Activated T-cell treated with anti-CD3 and anti-CD28 coated beads for 4 hours (primary cell): ENCODE measurements at places on chromosomes 6 and 20.
A peak's percentile ranks its signal among the peaks of the same experiment; 100 is the strongest.

- no peak for DNase-seq
These were observed 96.0 kb upstream of the LOC128125822 start for GRCh38 chr6:63476302-63476701.

GRCh38 chr6:168333039-168333438 lies 13.5 kb upstream of the DACT2 start:
- DNase-seq, result no peak

- no peak for DNase-seq
These were observed 122.3 kb downstream of the JARID2 start for GRCh38 chr6:15368186-15368585.

GRCh38 chr20:62969179-62969760 lies 16.8 kb downstream of the SLC17A9 start:
- no peak for DNase-seq

DNA sequence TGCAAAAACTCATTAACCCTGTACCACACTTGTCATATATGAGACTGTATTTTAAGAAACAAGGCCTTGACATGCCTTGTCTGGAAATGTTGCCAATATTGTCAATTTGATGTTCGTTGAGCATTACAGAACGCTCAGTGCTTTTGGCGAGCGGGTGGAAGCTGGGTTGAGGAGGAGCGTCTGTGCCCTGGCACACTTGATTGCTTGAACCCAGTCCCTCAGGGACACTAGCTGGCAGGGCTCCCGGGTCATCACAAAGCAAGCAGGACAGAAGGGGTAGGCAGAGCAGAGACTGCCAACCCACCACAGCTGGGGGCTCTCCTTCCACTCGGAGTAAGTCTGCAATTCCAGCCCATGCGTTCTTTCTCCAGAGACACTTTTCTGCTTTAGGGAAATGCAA lies 286.3 kb downstream of the KHDC1L start:
- DNase-seq, result no peak

DNA sequence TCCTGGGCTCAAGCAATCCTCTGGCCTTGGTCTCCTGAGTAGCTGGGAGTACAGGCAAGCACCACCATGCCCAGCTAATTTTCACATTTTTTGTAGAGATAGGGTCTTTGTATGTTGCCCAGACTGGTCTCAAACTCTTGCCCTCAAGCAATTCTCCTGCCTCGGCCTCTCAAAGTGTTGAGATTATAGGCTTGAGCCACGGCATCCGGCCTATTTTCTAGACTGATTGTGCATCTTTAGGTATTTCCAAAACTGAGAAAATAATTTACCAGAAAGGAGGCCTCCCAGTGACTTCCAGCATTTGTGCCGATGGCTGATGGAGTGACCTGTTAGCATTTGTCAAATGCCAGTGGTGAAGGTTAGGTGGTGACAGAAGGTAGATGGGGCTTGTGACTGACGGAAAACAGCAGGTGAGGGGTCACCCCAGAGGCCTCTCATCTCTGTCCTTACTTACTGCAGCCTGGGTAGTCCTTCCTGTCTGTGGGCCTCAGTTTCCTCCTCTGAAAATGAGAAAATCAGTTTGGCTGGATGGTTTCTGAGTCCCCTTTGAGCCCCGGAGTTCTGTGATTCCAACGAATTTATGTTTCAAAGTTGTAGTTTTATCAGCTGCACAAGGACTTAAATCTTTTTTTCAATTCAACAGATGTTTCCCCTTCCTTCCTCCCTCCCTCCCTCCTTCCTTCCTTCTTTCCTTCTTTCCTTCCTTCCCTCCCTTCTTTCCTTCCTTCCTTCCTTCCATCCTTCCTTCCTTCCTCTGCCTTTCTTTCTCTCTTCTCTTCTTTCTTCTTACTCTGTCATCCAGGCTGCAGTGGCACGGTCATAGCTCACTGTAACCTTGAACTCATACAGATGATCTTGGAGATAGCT lies 53.5 kb downstream of the TGM2 start:
- DNase-seq, result no peak

GRCh38 chr20:41627001-41627495 lies 8.9 kb upstream of the CHD6 start:
- no peak for DNase-seq

- no peak for DNase-seq
These were observed 55.4 kb upstream of the TULP4 start for GRCh38 chr6:158256746-158257424.

DNA sequence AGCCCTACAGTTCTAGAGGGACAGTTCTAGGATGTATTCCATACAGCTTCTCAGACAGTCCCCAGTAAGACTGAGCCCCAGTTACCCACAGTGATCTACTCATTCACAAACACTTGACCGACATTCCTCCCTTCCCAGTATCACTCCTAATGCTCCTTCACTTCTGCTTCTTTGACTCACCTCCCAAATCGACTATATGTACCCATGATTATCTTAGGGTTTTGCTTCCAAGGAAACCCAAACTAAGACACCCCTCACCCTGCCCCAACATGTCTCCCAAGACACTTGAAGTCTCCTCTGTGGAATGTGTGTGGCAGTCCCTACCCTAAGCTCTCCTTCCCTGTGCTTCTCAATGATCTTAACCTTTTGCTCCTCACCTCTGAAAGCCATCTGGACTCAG lies 23.6 kb upstream of the TGM6 start:
- no peak for DNase-seq

DNA sequence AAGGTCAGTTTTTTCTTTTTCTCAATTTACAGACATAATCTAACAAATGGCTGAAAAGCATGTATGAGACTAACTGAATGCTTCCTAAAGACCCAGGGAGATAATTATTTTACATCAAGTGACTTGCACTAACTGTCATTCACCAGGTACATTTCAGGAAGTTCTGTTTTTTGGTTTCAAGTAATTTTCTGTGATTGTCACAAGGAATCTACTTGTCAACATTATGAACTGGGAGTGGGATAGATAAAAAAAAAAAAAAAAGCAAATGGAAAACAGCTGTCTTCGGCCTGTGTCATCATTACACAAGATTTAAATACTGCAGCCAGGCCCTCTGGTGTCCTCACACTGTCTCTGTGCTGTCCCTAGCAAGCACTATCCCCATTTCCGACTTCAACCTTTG lies 379.0 kb upstream of the HTR1E start:
- DNase-seq, result no peak

DNA sequence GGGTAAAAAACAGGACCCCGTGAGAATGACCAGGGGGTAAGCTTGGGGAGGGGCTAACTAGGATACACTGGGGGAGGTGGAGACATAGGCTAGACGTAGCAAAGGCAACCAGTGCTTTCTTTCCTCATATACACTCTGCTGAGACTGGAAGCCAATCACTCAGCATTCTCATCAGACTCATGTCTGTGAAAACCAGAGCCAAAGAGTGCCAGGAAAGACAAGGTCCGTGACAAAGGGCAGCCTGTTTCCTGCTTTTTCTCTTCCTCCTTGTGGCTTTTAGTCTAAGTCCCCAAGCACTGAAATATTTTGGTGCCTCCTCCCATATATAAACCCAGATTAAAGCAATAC lies 97.9 kb upstream of the NEDD9 start:
- DNase-seq, result no peak

- no peak for DNase-seq
These were observed 266.1 kb upstream of the RNF24 start for GRCh38 chr20:4281258-4282055.

DNA sequence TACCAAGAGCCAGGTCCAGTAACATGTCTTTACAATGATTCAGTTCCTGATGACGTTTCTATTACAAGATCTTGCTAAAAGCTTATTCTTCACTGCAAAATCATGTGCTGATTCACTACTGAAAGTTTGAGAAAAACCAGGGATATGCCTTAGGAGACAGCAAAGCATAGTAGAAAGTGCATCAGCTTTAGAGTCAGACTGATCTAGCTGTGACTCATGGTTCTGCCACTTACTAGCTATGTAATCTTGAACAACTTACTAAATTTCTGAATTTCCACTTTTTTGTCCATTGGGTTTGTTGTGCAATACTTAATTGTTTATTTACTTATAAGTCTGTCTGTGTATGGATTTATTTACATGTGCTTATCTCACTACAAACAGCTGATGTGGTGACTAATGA lies 198.5 kb upstream of the RSPO3 start:
- no peak for DNase-seq

- peak; percentile 6 for DNase-seq
These were observed 661 bp upstream of the HEBP2 start for GRCh38 chr6:138403324-138403800.

DNA sequence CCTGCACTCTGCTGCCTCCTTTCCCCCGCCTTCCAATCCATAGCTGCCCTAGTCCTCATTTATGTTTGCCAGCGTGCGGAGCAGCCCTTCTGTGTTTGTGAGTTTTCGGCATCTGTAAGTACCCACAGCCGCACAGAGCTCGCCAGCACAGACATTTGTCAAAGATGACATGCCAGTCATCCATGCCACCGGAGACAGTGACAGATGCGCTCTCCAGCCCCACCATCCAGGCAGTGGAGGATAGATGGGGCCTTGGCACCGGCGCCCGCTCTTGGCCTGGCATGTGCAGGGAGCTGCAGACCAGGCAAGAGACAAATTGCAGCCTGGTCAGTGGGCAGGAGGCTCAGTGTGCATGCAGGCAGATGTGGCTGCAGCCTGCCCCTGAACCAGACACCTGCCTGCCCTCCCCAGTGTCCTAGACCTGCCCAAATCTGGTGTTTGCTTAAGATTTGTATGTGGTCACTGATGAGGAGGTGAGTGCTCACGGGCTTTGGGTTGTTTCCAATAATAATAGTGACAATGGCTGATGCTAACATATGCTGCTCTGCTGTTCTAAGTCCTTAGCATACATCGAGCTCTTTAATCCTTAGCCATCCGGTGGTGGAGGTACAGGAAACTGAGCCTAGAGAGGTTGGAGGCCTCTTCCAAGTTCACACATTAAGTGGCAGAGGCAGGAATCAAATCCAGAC lies 78.1 kb downstream of the UNC5CL start:
- no peak for DNase-seq

DNA sequence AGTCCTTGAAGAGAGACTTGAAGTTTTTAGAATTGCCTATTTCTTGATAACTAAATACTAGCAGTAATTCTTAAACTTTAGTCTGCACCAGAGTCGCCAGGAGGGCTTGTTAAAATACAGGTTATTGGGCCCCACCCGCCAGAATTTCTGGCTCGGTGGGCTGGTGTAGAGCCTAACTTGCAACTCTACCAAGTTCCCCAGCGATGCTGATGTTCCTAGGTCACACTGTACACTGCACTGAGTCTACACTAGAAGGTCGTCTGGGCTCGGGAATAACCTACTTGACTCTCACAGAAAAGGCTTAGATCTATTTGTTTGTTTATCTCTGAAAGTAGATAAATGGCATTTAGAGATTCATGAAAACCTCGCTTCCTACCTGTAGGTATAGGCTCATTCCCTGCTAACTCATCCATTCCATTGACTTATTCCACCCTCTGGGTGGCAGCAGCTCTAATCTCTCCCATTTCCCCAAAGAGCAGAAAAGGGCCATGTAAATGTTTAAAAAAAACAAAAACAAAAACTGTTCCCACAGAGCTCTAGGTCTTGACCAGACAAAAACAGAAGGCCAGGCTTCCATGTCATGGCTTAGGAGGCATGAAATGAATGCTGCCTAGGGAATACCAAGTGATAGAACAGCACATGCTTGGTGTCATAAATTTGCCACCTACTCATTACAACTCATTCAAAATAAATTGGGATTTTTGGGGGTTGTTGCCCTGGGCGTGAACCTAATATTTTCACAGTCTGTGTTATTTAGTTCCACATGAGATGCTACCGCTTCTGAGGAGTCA lies 292.1 kb downstream of the ADGB start:
- DNase-seq, result no peak

- no peak for DNase-seq
These were observed 57.3 kb upstream of the TRAF3IP2 start for GRCh38 chr6:111662794-111663593.

GRCh38 chr6:106614592-106615257 lies 14.6 kb downstream of the RTN4IP1 start:
- DNase-seq, result no peak

- no peak for DNase-seq
These were observed 108.6 kb downstream of the CD83 start for GRCh38 chr6:14226051-14226660.

DNA sequence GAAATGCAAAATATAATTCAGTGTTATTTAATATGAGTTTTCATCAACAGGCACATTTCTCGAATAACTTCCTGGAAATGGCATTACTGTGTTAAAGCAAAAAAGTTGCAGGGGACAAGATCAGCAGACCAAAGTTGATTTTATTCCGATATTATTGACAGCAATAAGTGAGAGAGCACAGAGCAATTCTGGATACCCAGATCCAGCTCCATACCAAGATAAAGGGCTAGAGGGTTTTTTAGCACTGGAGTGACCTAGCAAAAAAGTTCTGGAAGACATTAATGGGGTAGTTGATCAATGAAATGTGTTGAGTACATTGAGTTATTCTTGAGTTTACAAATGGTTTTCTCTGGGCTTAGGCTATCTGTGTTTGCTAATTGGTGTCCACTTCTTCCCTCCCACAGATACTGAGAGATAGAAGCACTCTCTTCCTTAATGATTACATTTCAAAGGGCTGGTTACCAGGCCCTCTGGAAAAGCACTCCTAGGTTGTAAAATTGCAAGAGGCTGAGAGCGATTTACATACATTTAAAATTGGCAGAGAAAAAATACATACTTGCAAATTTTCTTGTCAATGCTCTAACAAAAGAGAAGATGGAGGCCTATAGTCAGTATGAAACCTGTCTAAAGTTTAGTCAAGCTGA lies 47.0 kb upstream of the MANEA start:
- no peak for DNase-seq

GRCh38 chr6:43954311-43955131 lies 172.7 kb downstream of the MRPL14 start:
- DNase-seq, result no peak

- no peak for DNase-seq
These were observed 107.4 kb upstream of the GRIK2 start for GRCh38 chr6:101286146-101286545.

DNA sequence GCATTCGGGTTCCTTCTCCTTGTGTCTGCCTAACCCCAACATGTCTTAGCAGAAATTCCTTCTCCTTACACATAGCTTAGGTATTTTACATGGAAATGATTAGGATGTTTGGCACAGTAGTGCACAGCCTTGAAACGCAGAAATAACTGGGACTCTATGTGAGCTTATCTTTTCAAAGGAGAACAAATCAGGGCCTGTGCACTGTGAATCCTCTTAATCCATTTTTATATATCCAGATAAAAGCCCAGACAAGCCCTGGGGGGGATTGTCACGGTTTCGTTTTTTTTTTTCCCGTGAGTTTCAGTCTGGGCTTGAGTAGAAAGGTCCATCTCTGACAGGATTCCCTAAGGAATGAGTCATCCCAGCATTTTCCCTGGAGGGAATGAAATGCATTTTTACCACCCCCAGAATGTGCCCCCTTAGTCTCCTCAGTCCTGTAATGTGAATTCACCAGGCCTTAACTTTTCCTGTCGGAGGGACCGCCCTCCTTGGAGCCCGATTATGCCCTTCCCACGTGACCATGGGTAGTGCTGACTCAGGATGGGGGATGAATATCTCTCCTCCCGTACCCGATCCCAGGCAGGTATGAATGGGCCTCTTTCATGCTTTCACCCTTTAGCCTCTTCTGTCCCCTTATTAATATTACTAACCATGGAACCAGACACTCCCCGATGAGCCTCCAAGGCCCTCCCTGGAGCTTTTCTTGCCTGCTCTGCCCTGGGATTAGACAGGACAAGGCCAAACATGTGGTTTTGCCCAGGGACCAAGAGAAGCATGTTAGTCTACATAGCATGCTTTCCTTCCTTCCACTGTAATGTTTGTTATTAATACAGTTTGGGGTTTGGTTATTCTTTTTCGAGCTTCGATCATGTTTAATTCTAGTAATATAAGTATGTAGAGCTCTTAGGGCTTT lies 23.9 kb upstream of the NAA20 start:
- DNase-seq, result no peak

GRCh38 chr6:13297391-13297790 lies 30.9 kb downstream of the TBC1D7 start:
- no peak for DNase-seq
